LNCaP clone FGC (cell line): ENCODE measurements at places on chromosomes 5 and 9.

- no peak for DNase-seq
Observed at GRCh38 chr5:138654281-138654867, 79.2 kb upstream of the HSPA9 start.

DNA sequence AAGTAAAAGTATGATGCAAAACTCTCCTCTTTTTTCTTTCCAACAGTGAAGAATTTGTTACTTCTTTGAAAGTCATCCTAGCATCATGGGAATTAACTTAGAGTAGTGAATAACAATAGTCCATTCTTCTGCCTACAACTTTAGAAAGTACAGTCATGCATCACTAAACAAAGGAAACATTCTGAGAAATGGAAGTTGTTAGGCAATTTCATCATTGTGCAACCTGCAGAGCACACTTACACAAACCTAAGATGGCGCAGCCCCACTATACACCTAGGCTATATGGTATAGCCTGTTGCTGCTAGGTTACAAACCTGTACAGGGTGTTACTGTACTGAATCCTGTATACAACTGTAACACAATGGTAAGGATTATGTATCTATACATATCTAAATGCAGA lies 1209.3 kb upstream of the C9orf72 start:
- DNase-seq: no peak

- DNase-seq: no peak
Observed at GRCh38 chr5:147427521-147428401, 82.1 kb downstream of the DPYSL3 start.

GRCh38 chr5:131637694-131638093 lies 2.7 kb upstream of the RAPGEF6 start:
- DNase-seq: no peak

- peak; percentile 50 for DNase-seq
Observed at GRCh38 chr5:67353500-67354450, 157.2 kb upstream of the CD180 start.

DNA sequence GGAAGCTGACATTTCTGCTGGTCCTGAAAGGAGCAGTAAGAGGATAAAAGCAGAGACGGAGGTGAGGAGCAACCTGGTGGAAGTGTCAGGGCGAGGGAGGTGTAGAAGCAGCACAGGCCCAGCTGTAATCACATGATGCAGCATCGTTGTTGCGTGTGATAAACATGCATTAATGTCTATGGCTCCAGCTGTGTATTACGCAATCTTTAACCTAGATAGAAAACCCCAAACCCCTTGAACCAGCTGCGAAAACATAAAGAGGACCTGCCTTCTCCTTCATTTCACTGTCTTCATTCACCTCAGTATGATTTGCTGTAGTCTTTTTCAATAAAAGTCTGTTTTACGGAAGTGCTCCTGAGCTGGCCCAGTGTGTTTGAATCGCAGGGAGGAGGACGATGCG lies 162.9 kb downstream of the NTRK2 start:
- DNase-seq: no peak

DNA sequence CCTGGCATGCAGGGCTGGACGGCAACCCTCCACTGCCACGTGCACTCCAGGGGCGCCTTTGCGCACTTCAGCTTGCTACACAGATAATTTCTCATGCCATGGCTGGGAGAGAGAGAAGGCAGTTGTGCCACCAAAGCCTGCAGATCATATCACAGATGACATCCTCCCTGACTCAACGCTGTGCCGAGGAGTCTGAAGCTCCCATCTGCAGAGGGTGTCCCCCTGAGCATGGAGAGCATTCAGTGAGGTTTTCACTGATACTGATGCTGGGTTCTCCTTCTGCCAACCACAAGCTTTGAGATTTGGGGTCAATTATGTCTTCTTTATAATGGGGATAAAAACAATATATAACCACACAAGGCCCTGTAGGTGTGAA lies 607.4 kb upstream of the ADAMTS16 start:
- DNase-seq: no peak

DNA sequence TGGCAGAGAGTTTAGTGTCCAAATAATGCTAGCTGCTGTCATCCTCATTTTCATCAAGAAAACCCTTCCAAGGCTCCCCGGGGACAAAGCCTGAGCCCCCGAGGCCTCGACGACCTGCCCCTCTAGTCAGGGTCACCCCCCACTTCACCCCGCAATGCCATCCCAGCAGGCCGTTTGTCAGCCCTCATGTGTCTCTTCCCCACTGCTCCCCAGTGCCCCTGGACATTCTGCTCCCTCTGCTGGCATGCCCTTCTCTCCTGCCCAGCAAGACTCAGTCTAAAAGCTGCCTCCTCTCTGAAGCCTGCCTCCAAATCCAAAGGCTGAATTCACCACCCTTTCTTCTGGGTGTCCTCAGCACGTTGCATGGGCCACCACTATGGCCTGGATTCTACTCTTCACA lies 59.3 kb downstream of the PAX5 start:
- DNase-seq: no peak

DNA sequence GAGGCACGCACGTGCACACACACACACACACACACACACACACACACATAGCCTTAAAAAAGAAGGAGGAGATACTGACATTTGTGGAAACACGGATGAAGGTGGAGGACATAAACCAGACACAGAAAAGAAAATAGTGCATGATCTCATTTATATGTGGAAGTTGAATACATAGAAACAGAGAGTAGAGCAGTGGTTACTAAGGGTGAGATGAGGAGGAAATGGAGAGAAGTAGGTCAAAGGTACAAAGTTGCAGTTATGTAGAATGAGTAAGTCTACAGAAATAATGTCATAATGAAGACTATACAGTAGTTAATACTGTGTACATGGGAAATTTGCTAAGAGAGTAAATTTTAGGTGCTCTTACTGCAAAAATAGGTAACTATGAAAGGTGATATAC lies 412.2 kb upstream of the CDH9 start:
- no peak for DNase-seq

DNA sequence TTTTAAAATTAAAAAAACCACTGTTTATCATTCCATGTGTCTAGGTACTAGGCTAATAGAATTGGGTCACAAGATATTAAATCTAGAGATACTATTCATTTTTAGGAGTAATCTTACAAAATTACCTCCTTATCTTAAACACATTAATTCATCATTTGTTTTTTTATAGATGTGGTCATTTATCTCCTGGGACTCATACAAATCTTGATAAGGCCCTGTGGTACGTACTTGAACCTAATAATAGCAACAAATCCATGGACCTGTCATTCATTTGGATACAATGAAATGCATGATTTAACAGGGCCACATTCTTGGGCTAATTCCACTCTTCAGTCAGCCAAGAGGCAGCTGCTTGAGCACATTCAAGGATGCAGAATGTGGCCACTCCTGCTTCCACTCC lies 66.4 kb upstream of the MARCHF11 start:
- DNase-seq: no peak

DNA sequence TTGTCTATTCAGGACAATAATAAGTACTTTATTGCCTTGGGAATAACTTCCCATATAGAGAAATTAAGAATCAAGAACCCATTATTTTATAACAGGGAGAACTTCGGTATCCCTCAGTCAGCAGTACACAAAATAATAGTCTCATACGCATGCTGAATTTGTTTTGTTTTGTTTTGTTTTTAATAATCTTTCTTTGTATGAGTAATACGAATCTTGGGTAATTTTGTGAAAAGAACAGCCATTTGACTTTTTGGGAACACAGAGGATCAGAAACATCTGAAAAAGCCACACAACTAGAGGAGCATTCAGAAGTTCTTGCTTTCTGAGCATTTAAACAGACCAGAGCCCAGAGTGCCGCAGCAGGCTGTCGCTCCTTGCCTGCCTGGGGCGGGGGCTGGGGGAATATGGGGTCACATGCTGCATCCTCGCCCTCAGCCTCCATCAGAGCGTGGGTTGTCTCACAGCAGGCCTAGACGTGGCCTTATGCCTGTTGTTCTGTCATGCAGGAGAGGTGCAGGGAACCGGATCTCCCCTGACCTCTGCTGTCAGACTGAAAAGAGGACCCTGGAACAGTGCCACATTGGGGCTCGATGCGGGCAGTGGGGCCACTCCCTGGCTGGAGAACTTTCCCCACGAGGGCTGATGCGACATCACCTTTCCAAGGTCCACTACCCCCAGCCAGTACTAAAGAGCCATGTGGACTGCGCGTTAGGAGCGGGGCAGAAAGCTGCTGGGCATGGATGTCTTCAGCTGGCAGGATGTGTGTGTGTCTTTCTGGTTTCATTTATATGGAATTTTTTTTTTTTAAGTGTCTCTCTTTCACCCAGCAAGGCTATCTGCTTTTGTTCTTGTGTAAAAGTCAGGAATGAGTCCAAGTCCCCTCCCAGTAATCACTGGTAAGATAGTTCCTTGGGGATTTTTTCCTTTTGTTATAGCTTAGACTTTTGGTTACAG lies 133.4 kb upstream of the OTULINL start:
- DNase-seq: no peak

GRCh38 chr5:58261605-58262004 lies 198.3 kb downstream of the PLK2 start:
- no peak for DNase-seq

GRCh38 chr5:119080936-119081335 lies 10.0 kb downstream of the DMXL1 start:
- DNase-seq: no peak

- DNase-seq: peak; percentile 37
Observed at GRCh38 chr9:33029231-33029786, 4.2 kb downstream of the DNAJA1 start.

- no peak for DNase-seq
Observed at GRCh38 chr5:34551911-34552433, 104.2 kb upstream of the RAI14 start.

- DNase-seq: no peak
Observed at GRCh38 chr5:88722546-88723073, 160.4 kb downstream of the MEF2C start.

DNA sequence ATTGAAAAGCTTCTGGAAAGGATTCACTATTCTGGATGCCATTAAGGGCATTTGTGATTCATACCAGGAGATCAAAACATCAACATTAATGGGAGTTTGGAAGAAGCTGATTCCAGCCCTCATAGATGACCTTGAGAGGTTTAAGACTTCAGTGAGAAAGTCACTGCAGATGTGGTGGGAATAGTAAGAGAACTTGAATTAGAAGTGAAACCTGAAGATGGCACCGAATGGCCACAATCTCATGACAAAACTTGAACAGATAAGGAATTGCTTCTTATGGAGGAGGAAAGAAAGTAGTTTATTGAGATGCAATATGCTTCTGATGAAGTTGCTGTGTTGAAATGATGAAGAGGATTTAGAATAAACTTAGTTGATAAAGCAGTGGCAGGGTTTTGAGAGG lies 254.6 kb upstream of the SLC24A2 start:
- no peak for DNase-seq

DNA sequence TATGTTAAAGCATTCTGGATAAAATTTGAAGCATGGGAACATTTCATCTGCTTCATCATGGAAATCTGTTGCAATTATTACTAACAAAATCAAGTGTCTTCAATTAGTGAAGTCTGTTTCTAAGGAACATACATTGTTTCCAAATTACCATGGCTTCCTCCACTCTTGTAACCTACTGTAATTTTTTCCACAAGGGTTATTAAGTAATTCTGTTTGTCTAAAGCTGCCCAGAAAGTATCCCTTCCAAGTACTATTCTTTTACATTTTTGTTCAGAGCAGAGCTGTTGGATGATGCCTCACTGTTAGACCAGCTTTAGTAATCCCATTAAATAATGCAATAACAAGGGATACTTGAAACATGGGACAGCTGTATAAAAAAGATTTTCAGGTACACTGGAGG lies 483.5 kb upstream of the CD180 start:
- DNase-seq: no peak

DNA sequence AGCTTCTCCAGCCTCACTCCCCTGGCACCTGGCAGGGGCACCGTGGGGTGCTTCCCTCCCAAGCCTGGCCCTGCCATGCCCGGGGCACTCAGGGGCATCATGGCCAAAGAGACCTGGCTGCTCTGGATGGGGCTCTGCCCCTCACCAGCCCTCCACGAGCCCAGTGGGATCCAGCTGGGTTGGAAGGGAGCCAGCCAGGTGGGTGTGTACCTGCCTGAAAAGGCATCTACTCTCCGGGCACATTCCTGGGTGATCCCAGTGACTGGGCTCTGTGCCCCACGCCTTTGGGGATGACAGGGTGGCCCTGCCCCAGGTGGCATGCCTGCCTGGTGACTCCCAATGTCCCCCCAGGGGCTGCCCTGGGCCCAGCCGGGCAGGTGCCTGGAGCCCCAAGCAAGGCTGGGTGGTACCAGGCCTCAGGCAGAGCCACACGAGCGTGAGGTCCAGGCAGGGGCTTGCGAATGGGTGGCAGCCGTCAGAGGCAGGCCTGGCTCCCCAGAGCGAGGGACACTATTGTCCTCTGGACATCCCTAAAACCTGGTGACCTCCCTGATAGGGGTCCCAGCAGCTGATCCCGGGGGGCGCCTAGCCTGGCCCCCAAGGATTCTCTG lies 777 bp downstream of the GPSM1 start:
- no peak for DNase-seq

- DNase-seq: no peak
Observed at GRCh38 chr9:20980832-20981455, 50.5 kb downstream of the HACD4 start.

- no peak for DNase-seq
Observed at GRCh38 chr5:15373151-15373550, 126.8 kb upstream of the FBXL7 start.
